ENCODE measurements at places on chromosomes 12 and 14. TPM values are rescaled to one million over a fixed set of nuclear protein-coding genes. Genes with fewer than 3 reads are reported as not detected.
A peak's percentile ranks its signal among the peaks of the same experiment; 100 is the strongest.

CAPZA3 gene
- not detected for total RNA-seq

GRCh38 chr14:23555533-23555881, 564 bp upstream of the THTPA start:
- DNase-seq = no peak
- peak overlapping the region; percentile 93 for H3K27ac ChIP-seq
- H3K27me3 ChIP-seq = no peaks in the 10 kb centered on the region
- peak overlapping the region; percentile 90 for H3K4me3 ChIP-seq
- peaks cover 40% of the 10 kb centered on the region for H3K4me1 ChIP-seq

- H3K27ac ChIP-seq = no peak overlapping the region
- H3K4me1 ChIP-seq = no peaks in the 10 kb centered on the region
- no peak for DNase-seq
- no peak overlapping the region for H3K4me3 ChIP-seq
Measured at GRCh38 chr12:52515927-52516831, 4.0 kb downstream of the KRT5 start.

DNA sequence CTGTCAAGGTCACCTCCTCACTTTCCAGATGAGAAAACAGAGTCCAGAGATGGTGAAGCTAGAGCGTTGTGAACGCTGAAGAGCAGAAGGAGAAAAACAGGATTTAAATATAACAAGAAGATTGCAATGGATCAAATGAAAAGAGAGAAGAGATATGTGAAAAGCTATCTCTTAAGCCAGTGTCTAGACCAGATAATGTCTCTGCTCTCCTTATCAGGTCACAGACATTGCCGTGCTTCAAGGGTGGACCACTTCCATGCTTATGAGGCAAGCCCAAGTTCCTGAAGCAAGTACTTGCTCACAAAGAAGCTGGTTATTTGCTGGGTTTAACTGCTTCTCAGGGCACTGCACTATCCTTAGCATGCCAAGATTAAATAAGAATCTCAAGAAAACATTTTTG, 31.6 kb upstream of the FRS2 start:
- no peak overlapping the region for H3K27ac ChIP-seq
- H3K4me3 ChIP-seq = no peak overlapping the region
- DNase-seq = no peak
- no peaks in the 10 kb centered on the region for H3K36me3 ChIP-seq
- H3K27me3 ChIP-seq = no peaks in the 10 kb centered on the region

DNA sequence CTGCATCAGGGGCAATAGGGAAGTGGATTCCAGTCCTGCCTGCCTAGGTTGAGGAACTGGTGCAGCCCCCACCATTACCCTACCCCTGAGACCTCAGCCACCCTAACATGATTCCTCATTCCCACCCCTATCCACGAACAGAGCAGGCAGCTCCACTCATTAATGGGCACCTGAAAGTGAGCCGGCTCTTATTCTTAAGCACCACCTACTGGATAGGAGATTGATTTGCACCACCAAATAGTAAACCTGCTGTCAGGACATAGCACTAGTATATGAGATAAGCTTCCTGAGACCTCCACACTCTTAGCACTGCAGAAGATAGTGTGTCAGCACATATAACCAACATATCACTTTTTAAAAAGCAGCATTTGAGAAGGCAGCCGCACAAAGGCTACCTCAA, 573.2 kb downstream of the SOX5 start:
- H3K4me1 ChIP-seq = no peaks in the 10 kb centered on the region
- no peaks in the 10 kb centered on the region for H3K36me3 ChIP-seq
- H3K27ac ChIP-seq = no peak overlapping the region
- no peak overlapping the region for H3K4me3 ChIP-seq
- no peaks in the 10 kb centered on the region for H3K27me3 ChIP-seq
- no peak for DNase-seq

DNA sequence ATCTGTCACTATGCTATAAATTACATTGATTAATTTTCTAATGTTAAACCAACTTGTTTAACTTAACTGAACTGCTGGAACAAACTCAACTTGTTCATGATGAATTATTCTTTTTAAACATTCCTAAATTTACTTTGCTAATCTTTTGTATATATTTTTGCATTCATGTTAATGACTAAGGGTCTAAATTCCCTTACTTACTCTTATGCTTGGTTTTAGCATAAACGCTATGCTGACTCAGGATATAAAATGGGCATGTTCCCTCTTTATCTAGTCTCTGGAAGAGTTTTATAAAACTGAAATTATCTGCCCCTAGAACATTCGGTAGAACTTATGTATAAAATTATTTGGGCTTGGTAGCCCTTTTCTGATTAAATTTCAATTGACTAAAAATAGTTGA, 342.8 kb upstream of the DIO2 start:
- no peaks in the 10 kb centered on the region for H3K27me3 ChIP-seq
- no peaks in the 10 kb centered on the region for H3K4me1 ChIP-seq
- no peak overlapping the region for H3K27ac ChIP-seq

DNA sequence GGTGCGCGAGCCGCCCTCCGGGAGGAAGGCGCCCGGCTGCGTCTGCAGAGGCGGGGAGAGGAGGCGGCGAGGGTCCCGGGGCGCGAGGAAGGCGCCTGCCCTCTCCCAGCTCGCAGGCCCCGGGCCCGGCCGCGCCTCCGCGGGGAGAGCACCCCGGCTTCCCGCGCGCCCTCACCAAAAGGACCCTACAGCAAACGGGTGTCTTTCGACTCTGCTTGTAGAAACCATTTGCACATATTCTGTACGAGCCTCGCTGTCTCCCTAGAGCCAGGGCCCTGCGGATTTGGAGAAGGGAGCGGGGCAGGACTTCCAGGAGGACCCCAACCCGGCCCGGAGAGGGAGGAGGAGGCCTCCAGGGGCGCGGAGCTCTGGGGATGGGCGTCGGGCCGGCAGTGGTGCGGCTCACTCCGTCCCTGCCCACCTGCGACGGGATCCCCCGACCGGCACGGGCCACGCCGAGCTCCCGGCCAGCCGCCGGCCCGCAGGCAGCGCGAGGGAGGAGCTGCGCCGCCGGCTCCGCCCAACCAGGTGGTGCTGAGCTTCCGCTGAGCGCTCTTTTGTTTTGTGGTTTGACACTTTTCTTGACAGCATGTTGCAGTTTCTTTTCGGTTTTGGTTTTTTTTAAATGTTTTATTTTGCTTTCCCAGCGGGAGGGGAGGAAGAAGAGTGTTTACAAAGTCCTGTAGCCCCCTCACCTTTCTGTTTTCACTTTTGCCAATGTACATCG, 103.3 kb upstream of the FKBP4 start:
- H3K27me3 ChIP-seq = peaks cover 9% of the 10 kb centered on the region
- peaks cover 19% of the 10 kb centered on the region for H3K4me1 ChIP-seq
- peak overlapping the region; percentile 81 for H3K4me3 ChIP-seq
- no peaks in the 10 kb centered on the region for H3K36me3 ChIP-seq
- DNase-seq = peak; percentile 65
- peak overlapping the region; percentile 84 for H3K27ac ChIP-seq

ATP5MC2 gene
- 378 TPM for total RNA-seq

DNA sequence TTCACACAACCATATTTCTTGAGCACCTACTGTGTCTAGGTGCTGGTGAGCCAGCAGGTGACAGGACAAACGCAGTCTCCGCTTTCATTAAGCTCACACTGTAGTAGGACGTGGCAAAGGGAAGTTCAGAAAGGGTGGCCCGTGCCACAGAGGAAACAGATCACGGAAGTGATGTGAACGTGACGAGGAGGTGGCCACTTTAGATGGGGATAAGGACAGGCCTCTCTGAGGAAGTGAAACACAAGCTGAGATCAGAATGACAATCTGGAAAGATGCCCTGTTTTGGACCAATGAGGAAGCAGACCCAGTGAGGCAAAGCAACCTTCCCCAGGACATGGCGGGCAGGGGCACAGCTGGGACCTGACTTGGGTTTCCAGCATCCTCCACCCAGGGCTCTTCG, 127.4 kb upstream of the PRMT8 start:
- no peaks in the 10 kb centered on the region for H3K36me3 ChIP-seq
- no peak overlapping the region for H3K4me3 ChIP-seq
- no peaks in the 10 kb centered on the region for H3K4me1 ChIP-seq

- H3K4me1 ChIP-seq = no peaks in the 10 kb centered on the region
- H3K4me3 ChIP-seq = no peak overlapping the region
- H3K27ac ChIP-seq = no peak overlapping the region
- DNase-seq = peak; percentile 5
- no peaks in the 10 kb centered on the region for H3K27me3 ChIP-seq
Measured at GRCh38 chr14:104423701-104424405, 155.7 kb upstream of the C14orf180 start.

DNA sequence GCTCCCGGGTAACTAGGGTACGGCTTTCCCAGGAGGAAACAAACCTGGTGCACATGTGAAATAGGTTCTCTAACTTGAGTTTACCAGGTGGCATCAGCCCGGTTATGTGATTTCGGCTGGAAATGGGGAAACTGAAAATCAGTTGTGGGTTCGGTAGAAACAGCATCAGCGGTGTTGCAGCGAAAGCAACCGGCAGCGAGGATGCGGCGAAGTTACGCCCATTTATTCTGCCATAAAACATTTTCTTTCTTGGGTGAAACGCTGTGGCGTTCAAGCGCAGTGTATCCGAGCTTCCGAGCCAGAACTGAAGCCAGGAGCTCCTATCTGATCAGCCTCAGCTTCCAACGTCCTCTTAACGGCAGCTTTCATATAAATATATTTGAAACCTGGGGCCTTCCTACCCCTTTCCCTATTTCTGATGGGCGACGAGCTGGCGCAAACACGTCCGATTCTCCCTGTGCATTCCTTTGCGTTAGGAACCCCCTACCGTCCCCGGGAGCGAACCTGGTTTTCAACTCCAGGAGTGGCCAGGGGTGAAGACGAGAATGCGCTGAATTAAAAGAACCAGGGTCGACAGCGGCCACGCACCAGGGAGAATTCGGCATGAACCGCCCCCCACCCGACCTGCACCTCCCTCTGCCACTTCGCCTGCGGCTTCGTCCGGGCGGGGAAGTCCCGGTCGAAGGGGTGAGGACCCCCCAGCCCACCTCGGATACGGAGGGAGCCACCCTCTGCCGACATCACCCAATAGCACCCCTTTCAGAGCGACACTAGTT, 1.6 kb downstream of the DPF3 start:
- H3K27me3 ChIP-seq = peaks cover 40% of the 10 kb centered on the region
- DNase-seq = peak; percentile 41
- H3K36me3 ChIP-seq = no peaks in the 10 kb centered on the region

GRCh38 chr12:50314636-50315312, 31.5 kb upstream of the LIMA1 start:
- H3K27ac ChIP-seq = no peak overlapping the region
- no peaks in the 10 kb centered on the region for H3K27me3 ChIP-seq
- DNase-seq = no peak
- no peaks in the 10 kb centered on the region for H3K36me3 ChIP-seq
- no peak overlapping the region for H3K4me3 ChIP-seq
- no peaks in the 10 kb centered on the region for H3K4me1 ChIP-seq

GLT1D1 gene
- total RNA-seq = not detected

- DNase-seq = no peak
- peaks cover 1% of the 10 kb centered on the region for H3K27me3 ChIP-seq
- H3K4me3 ChIP-seq = no peak overlapping the region
- H3K36me3 ChIP-seq = no peaks in the 10 kb centered on the region
Measured at GRCh38 chr14:87869619-87870583, 123.1 kb downstream of the GALC start.

DNA sequence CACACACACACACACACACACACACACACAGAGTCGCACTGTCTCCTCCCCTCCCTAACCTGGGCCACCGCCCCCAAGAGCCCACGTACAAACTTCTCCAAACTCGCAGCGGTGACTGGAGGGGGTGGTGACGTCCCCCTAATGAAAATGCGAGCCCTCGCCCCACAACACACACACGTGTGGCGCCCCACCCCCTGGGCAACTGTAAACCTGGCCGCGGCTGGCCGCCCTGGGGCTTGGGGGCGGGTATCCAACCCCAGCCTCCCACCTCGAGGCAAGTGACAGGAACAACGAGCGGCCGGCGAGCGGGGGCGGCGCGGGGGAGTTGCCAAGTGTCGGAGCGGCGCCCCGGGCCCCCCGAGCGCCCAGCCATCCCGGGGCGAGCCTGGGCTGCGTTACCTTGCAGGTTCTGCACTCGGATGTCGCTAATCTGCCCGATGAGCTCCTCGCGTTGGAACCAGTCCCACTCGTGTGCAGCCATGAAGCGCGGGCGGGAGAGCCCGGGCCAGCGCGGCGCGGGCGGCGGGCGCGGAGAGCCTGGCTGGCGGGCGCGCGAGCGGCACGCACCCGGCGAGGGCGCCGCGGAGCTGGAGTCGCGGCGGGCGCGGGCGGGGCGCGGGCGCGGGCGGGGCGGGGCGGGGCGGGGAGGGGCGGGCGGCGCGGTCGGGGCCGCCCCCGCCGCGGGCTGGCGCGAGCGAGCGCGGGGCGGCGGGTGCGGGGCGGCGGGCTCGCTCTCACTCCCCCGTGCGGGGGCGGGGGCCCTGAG, at the start of gene CLMN:
Gene CLMN, minus strand, starts transcription at position 597 of the 766 bp plus-strand sequence. Its CDS starts 116 bp downstream, at position 481.
- peak within 1 kb of the TSS; percentile 55 for H3K4me3 ChIP-seq
- peaks cover 23% of the 10 kb centered on the region for H3K27me3 ChIP-seq
- H3K4me1 ChIP-seq = peaks cover 15% of the 10 kb centered on the region
- no peak within 1 kb of the TSS for H3K27ac ChIP-seq
- DNase-seq = peak; percentile 27

TUBA1A gene
- total RNA-seq = 86.4 TPM

DNA sequence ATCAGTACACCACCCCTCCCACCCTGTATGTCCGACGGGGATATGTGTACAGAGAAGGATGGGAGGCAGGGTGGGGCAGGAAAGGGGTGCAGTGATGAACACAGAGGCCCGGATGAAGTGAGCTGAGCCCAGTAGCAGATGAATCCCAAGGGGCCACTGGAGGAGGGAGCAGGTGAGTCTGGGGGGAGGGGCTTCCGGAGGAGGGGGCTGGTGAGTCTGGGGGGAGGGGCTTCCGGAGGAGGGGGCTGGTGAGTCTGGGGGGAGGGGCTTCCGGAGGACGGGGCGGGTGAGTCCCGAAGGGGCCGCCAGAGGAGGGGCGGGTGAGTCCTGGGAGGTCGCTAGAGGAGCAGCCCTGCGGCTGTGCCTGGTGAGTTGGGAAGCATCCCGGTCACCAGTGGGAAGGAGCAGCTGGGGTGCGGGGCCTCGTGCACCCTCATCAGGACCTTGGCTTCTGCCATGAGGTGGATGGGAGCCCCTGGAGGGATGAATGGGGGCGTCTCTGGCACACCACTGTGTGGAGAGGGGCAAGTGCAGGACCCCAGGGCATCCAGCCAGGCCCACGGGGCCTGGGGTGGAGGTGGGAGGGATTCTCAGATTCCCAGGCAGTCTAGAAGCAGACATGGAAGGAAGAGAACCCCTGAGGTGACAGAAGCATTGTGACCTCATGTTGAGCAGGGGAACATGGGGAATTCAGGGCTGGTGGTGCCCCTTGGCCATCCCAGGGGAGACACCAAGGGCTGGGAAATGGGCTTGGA, 14.0 kb downstream of the BEGAIN start:
- no peak for DNase-seq
- H3K4me3 ChIP-seq = no peak overlapping the region
- H3K4me1 ChIP-seq = peaks cover 5% of the 10 kb centered on the region
- no peak overlapping the region for H3K27ac ChIP-seq
- H3K36me3 ChIP-seq = no peaks in the 10 kb centered on the region

PRMT5 gene
- total RNA-seq = 85.6 TPM

GRCh38 chr12:124025661-124026060, 52.6 kb downstream of the ZNF664 start:
- DNase-seq = no peak
- no peak overlapping the region for H3K4me3 ChIP-seq
- no peaks in the 10 kb centered on the region for H3K27me3 ChIP-seq
- no peak overlapping the region for H3K27ac ChIP-seq
- H3K36me3 ChIP-seq = no peaks in the 10 kb centered on the region

All from activated CD4-positive, alpha-beta memory T cell treated with anti-CD3 and anti-CD28 coated beads for 36 hours (primary cell).